ENCODE measurements at places on chromosomes 7 and 10.

- DNase-seq, result no peak
Observed at GRCh38 chr7:151257990-151258389, 9.5 kb upstream of the SMARCD3 start.

- no peak for DNase-seq
Observed at GRCh38 chr7:153902862-153903261, 149.3 kb upstream of the DPP6 start.

DNA sequence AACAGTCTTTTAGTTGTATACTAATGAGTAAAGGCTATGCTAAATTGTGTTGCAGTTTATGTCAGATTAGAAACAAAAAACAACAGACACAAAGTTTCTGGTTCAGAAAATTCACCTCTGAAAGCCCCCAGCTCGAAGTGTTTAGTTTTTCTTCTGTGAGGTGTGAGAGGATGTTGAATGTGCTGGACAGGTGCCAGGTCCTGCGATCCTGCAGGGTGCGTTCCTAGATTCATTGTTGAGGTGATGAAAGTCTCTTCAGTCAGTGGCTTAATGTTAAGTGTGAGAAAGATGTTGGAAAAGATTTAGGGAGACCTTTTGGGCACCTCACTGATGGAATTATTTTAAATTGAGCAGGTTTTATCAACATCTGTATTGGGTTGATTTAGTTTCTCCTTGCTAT is 287.3 kb downstream of the SDK1 start:
- DNase-seq, result no peak

- no peak for DNase-seq
Observed at GRCh38 chr10:13525663-13526062, 3.2 kb downstream of the BEND7 start.

- DNase-seq, result no peak
Observed at GRCh38 chr10:71742301-71743088, 22.9 kb upstream of the C10orf105 start.

GRCh38 chr7:142352543-142352942 is 94.7 kb upstream of the PRSS58 start:
- DNase-seq, result no peak

GRCh38 chr10:97925308-97925938 is 75.8 kb downstream of the GOLGA7B start:
- no peak for DNase-seq

- DNase-seq, result no peak
Observed at GRCh38 chr7:105819559-105819958, 56.8 kb downstream of the ATXN7L1 start.

DNA sequence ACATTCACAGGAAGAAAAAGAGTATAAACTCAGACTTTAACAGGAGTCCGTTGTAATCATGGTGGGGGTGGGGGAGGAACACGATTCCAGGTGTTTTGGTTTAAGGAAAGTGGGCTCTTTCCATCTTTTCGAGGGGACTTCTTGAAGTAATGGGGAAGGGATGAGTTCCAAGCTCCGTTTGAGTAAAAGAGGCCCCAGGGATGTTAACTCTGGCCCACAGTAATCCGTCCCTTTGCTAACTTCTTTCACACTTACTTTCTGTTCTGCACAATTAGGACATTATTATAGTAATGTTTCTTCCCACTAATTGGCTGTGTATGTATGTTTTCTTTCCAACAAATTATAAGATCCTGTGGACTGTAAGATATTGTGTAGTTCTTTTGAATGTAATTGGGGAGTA is 374.4 kb downstream of the BBS9 start:
- DNase-seq, result no peak

DNA sequence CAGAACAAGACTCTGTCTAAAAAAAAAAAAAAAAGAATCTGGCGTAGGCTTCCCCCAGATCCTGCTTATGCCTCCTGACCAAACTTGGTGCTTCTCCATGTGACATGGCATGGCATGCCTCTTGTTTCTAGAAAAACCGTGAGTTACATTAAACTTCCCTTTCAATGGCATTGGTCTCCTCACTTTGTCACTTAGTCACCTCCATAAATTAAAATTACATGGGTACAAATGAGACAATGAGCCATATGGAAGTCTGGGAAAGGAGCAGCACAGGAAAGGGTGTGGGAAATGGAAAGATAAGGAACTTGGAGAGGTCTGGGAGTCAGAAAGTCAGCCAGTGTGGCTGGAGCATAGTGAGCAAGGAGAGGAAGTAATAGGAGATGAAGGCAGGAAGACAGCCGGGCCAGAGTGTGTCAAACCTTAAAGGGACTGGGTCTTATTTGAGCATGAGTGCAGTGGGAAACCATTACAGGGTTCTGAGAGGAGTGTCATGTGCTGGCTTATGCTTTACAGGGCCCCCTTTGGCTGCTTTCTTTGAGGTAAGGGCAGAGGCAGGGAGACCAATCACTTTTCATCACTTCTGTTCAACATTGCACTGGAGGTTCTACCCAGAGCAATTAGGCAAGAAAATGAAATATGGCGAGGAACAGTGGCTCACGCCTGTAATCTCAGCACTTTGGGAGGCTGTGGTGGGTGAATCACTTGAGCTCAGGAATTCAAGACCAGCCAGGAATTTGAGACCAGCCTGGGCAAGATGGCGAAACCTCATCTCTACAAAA is 21.3 kb upstream of the ZMIZ2 start:
- no peak for DNase-seq

DNA sequence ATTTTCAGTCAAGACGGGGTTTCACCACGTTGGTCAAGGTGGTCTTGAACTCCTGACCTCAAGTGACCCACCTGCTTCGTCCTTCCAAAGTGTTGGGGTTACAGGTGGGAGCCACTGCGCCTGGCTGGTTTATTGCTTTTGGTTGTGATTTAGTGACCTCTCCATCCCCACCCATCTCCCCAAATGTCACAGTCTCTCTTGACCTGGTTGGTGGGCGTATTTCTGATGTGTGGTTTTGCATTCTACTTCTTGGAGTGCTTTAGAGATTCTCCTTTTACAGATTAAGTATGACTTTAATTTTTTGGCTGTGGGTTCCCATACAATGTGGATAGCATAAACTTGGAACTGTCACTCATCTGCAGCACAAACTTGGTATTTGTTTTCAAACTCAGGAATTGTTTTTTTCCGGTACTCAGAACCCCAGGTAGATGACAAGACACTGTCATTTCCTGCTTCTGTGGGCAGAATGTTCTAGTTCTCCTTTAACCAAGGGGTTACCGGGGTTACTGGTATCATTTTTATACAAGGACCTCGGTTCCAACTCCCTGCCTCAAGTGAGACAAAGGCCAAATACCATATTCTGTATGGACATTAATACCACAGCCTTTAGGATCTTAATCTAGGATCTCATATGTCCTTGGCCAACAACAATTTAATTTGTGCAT is 50.5 kb downstream of the MRC1 start:
- DNase-seq, result no peak

- no peak for DNase-seq
Observed at GRCh38 chr7:31099451-31100444, 47.6 kb downstream of the ADCYAP1R1 start.

- DNase-seq, result no peak
Observed at GRCh38 chr7:66362136-66362535, 157.0 kb downstream of the TPST1 start.

DNA sequence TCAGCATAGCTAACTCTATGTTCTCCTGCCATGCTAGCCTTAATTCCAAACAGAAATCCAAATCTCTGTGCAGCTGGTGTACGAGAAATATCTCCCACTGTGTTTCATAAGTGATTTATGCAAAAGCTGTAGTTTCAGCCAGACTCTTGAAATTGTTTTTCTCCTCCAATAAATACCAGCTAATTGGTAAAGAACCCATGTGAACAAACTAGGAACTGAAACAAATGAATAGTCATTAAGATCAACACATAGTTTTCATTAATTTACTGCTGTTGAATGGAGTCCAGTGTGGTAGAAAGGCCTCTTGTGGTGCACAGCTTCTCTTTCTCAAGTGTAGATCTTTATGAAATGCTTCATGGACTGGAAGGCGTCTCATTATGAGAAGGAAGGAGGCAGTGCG is 18.4 kb downstream of the PPP1R17 start:
- no peak for DNase-seq

DNA sequence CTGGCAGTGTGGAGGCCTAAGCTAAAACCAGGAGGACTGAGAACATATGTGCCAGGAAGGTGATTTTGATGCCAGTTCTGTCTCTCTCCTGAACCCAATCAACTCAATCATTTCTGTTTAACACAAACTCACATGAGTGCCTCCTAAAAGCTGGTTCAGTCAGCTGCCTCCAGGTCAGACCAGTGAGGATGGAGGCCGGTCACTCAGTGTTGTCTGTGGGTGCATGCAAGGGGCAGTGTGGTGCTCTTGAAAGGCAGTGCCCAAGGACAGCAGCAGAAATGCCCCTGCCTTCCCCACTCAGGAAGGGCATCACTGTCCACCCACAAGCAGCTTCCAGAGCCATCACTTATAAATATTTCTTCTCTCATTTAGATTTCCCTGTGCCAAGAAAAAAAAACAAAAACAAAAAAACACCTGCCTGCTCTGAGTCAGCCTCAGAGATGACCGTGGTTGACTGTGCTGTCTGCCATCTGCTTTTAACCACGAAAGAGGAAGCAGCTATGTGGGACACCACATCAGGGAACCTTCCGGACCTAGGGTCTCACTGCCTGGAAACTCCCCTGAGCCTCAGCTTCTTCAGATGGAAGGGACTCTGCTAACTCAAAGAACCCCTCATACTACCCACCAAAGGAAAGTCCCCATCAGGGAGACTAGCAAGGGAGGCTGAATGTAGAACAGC is 39.1 kb downstream of the VOPP1 start:
- DNase-seq, result peak; percentile 61

DNA sequence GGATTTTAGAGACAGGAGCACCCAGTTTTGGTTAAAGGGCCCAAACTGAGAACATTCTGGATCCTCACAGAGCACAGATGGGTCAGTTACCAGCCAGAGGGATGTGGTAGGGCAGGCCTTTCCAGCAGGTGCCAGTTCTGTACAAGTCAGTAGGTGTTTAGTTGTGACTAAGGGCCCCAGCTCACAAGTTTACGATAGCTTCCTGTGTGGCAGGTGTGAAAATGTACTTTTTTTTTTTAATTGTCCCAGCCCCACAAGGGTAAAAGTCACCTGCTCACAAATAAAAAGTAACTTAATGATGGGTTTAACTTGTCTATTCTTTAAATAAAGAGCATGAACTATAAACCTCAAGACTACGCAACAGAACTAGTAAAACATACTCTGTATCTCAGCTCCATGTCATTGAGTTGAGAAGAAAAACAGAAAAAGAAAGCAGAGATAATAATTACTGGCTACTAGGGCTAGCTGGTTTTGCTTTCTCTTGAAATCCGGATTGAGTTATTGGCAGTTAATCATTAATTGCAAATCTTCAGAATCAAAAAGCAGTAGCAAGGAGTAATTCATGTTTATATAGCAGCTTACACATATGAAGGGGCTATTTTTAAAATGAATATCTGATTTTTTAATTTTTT is 15.4 kb downstream of the NFE2L3 start:
- no peak for DNase-seq

GRCh38 chr7:30920584-30921539 is 9.2 kb downstream of the AQP1 start:
- no peak for DNase-seq

GRCh38 chr10:14837003-14837756 is 657 bp downstream of the CDNF start:
- DNase-seq, result no peak

- no peak for DNase-seq
Observed at GRCh38 chr10:48788554-48788953, 103.9 kb downstream of the WDFY4 start.

GRCh38 chr10:6229746-6230145 is 27.0 kb downstream of the PFKFB3 start:
- no peak for DNase-seq

GRCh38 chr7:158587162-158588084 is at the start of gene PTPRN2:
Gene PTPRN2, minus strand, starts transcription at chr7:158587823.
- peak; percentile 41 for DNase-seq

DNA sequence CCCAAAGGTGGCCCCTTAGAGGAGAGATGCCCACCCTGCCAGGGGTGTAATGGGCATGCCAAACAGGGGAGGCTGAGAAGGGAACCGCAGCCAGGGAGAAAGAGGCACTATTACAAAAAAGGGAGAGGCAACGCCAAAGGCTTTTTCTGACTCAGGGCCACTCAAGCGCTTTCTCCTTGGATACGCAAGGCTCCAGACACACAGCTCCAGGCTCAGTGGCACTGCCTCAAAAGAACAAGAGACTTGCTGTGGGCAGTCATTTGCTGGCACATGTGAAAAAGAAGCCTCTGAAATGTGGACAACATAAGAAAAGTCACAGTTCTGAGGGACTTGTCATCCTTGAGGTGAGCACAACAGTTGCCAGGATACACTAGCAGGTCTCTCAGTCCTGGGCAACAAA is 128.4 kb downstream of the DGKI start:
- no peak for DNase-seq

GRCh38 chr7:90816511-90817142 is 220.5 kb downstream of the CDK14 start:
- no peak for DNase-seq

- no peak for DNase-seq
Observed at GRCh38 chr10:61188691-61189090, 244.7 kb upstream of the RHOBTB1 start.

GRCh38 chr7:47804767-47805545 is 143.3 kb downstream of the PKD1L1 start:
- no peak for DNase-seq

- DNase-seq, result no peak
Observed at GRCh38 chr7:2465928-2466327, 10.3 kb downstream of the GRIFIN start.

DNA sequence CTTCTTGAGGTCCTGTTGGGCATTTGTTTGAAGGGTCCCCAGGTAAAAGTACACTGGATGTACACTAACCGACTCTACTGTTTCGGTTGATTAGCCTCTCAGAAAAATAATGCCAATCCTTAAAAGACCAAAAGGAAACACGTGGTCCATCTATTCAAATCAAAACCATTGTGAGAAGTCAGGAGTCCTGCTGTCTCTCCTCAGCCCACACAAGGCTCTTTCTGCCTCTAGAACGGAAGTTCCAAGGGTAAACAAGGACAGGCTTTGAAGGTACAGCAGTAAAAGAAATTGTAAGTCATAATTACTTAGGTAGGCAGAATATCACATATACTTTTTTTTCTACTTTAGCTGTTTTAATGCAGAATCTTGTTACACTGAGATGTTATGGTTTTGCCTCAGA is 71.7 kb upstream of the TPK1 start:
- no peak for DNase-seq

DNA sequence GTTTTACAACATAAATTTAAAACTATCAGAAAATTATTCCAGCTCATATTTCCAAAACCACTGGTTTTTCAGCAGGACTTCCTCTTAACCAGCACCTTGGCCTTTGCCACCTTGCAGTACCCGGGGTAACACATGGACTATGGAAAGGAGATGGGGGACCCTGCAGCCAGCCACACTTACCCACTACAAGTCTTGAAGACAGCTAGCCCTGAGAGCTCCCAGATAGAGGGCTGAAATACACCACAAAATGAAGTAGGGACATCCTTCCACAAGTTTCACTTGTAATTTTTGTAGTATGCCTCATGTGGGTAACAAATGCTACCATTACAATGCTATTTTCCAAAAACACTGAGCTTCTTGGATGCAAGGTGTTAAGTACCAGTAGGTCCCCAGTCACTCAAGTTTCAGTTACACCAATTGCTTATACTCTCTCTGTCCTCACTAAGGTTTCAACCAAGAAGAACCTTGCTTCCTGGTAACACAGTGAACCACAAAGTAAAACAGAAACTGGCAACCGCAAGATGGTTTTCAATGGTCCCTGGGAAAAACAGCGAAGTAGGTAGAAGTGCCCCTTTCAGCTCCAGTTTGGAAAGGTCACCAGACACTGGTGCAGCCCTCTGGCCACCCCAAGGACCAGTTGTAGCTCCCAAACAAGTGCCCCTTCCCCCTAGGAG is 110.9 kb downstream of the SGMS1 start:
- DNase-seq, result no peak

GRCh38 chr10:60878224-60878623 is 65.8 kb downstream of the RHOBTB1 start:
- DNase-seq, result no peak

- DNase-seq, result no peak
Observed at GRCh38 chr10:72087392-72087968, 871 bp downstream of the SPOCK2 start.
